Adrenal gland (tissue), 19 donors: ENCODE measurements at places on chromosomes 3 and 15. TPM values are rescaled to one million over a fixed set of nuclear protein-coding genes. Genes with fewer than 3 reads are reported as not detected.

DNA sequence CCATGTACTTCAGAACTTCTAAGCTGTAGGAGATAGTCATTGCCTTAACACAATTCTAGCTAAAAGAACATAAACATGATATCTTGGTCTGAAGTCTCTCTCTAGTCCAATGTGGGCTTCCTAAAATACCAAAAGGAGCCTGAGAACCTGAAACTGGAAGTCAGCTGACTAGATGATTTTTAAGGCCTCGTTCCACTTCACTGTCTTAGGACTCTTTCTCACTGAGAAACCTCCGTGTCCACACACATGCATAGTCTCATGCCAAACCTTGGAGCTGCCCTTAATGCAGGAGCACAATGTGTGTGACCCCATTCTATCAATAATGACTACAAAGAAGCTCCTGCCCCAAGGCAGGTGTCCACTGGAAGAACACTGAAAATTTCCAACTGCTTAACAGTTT, 87.7 kb downstream of the ETFA start:
- DNase-seq: no peak

DNA sequence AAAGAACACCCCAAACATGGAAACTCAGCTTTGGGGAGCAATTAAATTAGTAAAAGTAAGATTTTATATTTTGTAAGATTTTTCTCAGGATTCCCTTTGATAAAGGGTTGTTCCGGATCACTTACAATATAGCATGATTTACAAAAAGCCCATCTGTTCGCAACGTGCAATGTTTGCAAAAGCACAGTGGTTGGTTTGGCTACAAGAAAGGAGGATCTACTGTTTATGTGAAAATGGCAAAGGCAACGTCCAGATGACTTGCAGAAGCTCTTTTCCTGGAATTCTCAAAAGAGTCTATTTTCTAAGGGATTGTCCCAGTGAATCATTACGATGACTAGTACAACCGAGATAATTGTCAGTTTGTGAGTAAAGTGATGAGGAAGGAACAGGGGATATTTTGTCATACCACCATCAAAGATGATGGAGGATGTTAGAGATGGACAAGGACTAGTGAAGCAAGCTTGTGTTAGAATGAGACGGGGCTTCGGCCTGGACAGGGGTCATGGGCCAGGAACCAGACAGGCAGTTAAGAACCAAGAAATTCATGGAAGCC, 71.6 kb downstream of the CRYGS start:
- no peak for DNase-seq

GRCh38 chr3:9056581-9056980, 93.3 kb upstream of the RAD18 start:
- no peak for DNase-seq

- no peak for DNase-seq
These were observed 126.0 kb upstream of the UBE2E2 start for GRCh38 chr3:23077126-23077525.

DNA sequence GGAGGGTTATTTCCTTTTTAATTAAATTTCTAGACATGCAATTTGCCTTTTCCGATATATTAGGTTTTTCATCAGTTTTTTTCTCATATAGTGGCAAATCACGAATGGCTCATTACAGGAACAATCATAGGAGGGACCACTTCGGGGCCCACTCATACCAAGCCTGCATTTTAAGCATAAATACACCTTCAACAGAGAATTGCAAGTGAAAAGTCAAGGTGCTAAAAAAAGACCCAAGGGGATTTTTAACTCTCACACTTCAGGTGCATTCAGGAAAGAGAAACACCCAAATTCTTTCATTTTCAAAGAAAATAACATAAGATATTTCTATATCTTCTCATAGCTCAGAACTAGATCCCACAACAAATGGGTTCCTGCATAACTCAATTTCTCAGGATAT, 979.6 kb upstream of the NR2F2 start:
- DNase-seq: no peak

- no peak for DNase-seq
These were observed 42.9 kb upstream of the IREB2 start for GRCh38 chr15:78394981-78395616.

DNA sequence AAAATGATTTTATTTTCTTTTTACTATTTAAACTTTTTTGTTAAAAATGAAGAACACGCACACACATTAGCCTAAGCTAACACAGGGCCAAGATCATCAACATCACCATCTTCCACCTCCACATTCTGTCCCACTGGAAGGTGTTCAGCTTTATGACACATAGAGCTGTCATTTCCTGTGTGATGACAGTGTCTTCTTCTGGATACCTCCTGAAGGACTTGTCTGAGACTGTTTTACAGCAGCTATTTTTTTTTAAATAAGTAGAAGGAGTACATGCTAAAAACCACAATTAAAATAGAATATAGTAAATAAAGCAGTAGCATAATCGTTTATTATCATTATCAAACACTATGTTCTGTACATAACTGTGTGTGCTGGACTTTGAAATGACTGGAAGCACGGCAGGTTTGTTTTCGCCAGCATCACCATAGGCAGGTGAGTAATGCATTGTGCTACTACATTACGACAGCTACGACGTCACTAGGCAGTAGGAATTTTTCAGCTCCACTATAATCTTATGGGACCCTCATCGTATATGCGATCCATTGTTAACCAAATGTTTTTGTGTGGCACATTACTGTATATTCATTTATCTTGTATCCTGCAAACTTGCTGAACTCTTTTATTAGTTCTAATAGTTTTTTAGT, 72.8 kb downstream of the KLF15 start:
- no peak for DNase-seq

DNA sequence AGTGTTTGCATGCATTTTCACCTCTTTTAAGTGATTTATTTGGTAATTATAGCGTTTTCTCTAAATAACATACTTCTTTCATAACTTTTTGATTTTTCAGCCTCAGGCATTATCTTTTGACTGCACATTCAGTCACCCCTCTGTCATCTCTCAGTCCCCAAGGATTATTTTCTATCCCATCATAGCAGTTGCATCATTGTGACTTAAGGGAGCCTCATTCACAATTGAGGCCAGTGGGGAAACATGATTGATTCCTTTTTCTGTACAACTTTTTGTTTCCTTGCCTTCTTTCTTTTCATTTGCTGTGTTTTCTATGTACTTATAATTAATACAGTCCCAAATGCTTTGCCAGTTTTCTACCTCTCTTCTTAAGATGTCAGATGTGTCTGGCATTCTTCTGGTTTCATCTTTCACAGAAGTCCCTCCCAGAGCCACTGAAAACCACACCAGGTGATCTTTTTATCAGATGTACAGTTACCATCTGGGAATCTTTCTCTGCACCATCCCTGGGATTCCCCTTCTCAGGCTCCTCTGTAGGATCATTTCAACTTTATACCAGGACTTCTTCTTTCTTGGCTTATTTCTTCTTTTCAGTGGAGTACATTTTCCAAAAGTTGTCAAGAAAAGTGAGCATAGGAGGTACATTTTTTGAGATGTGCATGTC, 151.4 kb downstream of the RAP2B start:
- DNase-seq: no peak

GRCh38 chr3:123618076-123618708, 33.3 kb upstream of the HACD2 start:
- DNase-seq: no peak

GRCh38 chr3:189292667-189293484, 121.1 kb downstream of the TPRG1 start:
- DNase-seq: no peak

- no peak for DNase-seq
These were observed 242.9 kb downstream of the WNT5A start for GRCh38 chr3:55244247-55244646.

GRCh38 chr3:65548848-65549625, 489.7 kb downstream of the MAGI1 start:
- DNase-seq: peak; percentile 21

DNA sequence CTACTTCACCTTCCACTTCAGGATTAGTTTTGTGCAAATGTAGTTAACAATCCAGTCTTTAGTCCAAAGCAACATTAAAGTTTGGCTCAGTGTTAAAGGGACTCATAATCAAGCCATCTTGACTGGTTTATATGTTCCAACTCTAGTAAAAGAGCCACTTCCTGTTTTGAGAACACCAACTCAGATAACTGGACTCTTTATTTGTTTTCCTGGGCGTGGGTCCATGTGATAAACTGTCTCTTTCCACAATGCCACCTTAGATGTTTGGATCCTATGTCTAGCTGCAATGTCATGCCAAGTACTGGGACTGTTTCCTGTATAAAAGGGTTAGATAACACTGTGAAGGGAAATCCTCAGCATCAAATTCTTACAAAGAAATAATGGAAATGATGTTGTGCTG, 545.0 kb downstream of the PYDC2 start:
- no peak for DNase-seq

DNA sequence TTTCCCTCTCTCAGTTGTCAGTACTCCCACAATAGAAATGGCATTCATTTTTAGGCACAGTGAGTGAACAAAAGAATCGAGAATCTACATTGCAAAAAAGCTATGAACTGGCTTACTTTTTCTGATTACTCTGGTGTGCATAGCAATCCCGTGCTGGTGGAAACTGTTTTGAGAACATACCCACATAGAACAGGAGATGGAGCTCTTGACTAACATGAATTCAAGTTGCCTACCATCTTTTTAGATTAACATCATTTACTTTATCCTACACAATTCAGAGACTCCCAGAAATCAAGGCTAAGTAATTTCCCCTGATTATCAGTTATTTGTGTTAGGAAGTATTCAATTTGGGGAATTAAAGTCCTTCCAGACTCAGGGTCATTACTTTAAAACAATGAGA, 326.6 kb downstream of the ARPP21 start:
- no peak for DNase-seq

GRCh38 chr3:131053043-131053859, 26.6 kb downstream of the NEK11 start:
- DNase-seq: no peak

DNA sequence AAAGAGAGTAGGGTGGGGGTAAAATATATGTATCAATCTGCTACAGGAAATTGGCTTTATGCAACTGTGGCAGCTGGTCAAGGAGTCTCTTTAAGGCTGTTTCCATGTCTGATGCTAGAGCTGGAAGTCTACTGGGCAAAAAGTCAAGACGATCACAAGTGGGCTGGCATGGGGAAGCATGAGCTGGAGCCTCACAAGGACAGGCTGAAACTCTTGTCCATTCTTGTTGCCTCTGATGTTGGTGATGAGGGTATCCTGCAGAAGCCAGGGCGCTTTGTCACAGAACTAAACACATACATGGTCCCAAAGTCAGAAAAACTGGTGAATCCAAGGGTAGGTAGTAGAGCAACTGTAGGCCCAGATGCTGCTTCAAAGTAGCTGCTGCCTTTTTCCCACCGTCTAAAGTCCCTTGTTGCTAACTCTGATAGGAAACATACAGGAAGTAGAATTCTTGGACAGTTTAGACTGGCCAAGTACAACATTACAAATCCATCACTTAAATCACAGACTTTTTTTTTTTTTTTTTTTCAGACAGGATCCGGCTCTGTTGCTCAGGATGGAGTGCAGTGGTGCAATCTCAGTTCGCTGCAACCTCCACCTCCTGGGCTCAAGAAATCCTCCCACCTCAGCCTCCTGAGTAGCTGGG, 54.2 kb downstream of the RPL39L start:
- DNase-seq: no peak

GRCh38 chr15:38702178-38702912, 137.7 kb upstream of the RASGRP1 start:
- no peak for DNase-seq

DNA sequence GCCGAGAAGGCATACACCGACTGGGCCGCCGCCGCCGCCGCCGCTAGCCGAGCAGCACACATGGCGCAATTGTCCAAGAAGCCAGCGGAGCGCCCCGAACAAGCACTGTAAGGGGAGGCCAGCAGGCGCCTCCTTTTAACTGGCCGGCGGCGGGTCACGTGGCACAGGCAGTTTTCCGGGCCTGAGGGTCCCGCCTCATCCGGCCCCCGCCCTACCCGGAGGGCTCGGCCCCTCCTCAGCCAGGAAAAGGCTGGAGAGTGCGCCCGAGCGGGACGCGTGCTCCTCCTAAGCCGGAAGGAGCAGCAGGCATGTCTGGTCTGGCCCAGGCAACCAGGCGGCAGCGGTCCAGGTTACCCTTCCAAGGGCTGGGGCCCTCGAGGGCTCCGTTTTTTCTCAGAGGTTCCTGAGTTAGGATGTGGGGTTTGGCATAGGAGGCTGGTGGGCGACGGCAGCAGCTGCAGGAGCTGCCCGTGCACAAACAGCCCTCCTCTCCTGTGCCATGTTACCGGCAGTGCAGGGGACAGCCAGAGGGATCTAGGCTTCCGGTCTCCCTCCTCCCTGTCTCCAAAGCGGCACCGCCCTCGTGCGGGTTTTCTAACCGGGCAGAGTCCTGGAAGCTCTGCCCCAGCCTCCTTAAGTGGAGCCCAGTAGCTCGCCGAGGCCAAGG, at the start of gene GPX1:
TSS of gene GPX1 (minus strand) at position 137 of the 667 bp plus-strand sequence. CDS start at position 62, 75 bp downstream.
- peak; percentile 97 for DNase-seq

- DNase-seq: no peak
These were observed 30.9 kb downstream of the PPCDC start for GRCh38 chr15:75054172-75054897.

The ARGFX gene
- polyA plus RNA-seq: not detected

The HEXA gene
- polyA plus RNA-seq: 372 TPM

The MRAS gene
- polyA plus RNA-seq: 47.9 TPM

The PSMD6 gene
- polyA plus RNA-seq: 52.8 TPM

The C3orf49 gene
- not detected for polyA plus RNA-seq

The GNAT1 gene
- polyA plus RNA-seq: not detected
